H54 (cell line): ENCODE measurements at places on chromosomes 12 and 14.

- no peak for DNase-seq
These were observed 8.7 kb upstream of the ZNF740 start for GRCh38 chr12:53171725-53172329.

DNA sequence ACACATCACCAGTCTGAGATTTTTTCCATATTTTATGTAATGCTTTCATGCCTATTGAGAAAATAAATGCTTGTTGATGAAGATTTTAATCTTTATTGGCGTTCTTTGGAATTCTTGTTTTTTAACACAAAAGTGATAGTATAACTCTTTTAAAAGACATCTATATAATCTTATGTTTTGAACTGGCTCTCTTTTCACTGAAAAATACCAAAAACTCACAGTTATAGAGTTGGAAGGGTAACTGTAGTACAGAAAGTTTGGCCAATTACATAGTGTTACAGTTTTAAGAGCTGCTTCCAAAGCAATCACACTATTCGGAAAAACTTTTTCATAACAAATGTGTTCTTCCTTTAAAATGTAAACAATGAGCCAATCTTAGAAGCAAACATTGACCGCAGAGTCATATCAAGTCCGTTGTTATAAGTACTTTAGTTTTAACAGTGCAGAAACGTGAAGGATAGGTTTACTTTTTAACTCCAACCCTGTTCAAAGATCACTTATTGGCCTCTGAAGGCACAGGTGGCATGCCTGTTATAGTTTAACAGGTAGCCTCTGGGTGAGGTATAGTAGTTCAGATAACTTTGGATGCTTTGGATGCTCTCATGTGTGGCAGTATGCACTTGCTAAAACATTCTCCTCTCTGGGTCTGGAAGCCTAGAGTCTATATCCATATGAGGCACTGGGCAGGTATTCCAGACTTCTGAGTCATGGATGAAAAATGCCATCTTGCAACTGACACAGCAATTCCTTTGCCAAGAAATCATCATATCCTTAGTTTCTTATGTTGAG lies 12.1 kb upstream of the NTN4 start:
- DNase-seq: no peak

- no peak for DNase-seq
These were observed 250.0 kb downstream of the GLT1D1 start for GRCh38 chr12:129103231-129103630.

DNA sequence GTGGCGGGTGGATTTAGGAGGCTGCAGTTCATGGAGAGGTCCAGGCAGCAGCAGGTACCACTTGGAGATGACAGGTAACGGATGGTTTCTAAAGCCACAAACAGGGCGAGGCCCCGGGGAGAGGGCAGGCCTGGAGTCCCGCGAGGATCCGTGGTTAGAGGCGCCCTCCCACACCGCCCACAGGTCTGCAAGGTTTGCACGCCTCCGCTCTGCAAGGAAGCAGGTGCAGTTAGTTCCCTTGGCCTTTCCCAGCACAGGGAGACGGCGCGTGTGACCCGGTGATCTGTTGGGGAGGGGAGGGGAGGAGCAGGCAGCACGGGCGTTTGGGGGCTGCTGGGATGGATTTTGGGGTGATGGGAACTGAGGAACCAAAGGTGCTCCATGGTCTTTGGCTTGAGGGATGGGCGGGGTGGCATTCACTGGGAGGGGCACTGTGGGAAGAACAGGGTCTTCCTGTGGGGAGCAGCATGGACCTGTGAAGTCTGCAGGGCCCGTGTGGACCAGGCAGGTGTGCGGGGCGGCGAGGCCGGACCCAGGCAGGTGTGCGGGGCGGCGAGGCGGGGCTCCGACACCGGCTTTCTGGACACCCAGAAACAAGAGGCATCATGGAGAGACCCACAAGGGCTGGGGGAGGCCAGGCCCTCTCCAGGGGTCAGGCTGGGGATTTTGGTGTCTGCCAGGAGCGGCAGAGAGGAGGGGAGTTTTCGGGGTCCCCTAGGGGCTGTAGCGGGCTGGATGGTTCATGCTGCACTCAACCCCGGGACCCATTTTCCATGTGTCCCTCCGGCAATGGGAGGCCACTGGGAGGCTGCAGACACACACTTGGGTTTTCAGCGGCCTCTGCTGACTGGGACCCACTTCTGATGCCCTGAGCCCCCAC lies 29.1 kb downstream of the NOC4L start:
- DNase-seq: no peak

DNA sequence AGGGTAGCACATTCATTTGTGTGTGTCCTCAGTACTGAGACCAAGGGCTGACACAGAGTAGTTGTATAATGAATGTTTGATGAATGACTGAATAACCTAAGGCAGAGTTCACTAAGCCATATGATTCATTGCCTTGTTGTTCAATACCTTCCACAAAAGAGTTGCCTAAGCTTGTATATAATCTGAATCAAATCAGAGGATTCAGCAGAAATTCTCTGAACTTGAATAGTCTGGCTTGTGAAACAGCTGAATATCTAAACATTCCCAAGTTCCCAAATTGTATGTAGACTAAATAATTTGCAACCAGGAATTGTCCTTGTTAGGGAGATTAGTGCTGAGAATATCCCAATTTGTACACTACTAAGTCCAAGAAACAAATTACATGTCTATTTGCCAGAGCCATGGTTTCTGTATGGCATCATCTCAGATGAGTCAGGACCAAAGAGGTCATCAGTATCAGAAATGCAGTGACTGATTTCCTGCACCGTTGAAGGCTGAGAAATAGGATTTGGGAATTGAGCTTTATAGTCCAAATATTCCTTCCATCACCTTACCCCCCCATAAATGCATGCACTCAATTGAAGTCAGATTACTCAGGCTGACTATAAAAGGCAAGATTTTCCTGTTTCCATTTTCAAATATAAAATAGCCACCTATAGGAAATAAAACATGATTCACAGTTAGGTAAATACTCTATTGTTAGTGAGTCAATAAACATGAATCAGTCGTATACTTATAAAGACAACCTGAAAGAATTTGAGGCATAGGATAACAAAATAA lies 168.7 kb downstream of the PHLDA1 start:
- DNase-seq: no peak

DNA sequence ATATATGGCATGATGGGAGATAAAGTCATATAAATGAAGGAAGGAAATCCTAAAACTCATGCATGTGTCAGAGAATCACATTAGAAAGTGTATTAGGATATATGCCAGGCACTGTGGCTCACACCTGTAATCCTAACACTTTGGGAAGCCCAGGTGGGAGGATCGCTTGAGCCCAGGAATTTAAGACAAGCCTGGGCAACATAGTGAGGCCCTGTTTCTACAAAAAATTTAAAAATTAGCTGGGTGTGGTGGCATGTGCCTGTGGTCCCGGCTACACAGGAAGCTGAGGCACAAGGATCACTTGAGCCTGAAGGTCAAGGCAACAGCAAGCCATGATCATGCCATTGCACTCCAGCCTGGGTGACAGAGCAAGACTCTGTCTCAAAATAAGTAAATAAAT lies 130.3 kb upstream of the ARID2 start:
- no peak for DNase-seq

DNA sequence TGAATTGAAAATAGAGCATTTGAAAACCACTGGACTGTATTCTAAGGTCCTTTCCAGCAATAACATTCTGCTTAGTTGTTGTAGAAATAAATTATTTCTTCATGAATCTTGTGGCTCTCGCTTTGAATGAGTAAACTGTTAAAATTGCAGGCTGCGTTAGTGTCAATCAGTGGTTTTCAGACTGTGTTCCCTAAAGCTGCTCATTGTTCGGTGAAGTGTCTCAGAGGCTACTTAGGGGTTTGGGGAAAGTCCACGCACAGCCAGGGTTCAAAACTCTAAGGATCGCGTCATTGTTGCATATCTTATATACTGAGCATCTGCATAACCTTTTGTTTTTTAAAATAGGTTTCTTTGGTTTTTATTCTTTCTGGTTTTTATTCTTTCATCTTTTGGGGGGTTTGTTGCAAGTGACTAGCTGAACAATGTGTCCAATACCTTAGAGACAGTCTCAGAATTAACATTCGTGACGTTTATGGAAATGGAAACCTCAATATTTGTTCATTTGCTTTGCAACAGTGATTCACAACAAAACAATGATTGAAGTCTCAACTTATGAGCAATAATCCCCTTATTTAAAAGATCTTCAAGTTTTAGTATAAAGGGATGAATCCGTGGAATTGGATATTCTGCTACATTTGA lies 108.1 kb downstream of the TTLL5 start:
- no peak for DNase-seq

DNA sequence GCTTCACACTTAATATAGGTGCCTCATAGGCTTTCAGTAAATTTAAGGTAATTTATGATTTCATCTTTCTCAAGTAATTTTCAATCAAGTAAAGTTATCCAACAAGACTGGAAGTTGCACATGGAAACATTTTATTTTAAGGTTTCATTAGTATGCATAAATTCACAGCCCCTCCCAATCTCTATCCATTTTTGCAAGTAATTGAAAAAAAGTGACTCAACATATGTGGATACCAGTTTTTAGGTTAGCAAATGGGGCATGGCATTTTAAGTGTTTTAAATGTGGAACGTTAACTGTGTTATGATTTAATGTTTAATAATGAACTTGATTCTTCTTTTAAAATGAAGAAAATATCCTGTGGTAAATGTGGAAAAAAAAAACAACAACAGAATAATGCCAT lies 532.8 kb downstream of the FOXG1 start:
- no peak for DNase-seq

DNA sequence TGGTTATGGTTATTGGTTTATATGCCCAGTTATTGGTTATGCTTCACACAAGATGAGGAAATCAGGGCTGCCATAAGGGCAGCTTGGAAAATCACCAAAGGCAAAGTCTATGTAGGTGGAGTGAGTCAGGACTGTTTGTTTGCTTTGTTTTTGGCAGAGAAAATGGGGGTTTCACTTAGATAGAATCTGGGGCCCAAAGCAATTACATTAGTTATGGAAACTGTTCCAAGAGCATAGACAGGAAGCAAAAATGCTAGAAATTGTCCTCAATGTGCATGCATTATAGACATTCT lies 2.2 kb downstream of the VAMP1 start:
- no peak for DNase-seq

DNA sequence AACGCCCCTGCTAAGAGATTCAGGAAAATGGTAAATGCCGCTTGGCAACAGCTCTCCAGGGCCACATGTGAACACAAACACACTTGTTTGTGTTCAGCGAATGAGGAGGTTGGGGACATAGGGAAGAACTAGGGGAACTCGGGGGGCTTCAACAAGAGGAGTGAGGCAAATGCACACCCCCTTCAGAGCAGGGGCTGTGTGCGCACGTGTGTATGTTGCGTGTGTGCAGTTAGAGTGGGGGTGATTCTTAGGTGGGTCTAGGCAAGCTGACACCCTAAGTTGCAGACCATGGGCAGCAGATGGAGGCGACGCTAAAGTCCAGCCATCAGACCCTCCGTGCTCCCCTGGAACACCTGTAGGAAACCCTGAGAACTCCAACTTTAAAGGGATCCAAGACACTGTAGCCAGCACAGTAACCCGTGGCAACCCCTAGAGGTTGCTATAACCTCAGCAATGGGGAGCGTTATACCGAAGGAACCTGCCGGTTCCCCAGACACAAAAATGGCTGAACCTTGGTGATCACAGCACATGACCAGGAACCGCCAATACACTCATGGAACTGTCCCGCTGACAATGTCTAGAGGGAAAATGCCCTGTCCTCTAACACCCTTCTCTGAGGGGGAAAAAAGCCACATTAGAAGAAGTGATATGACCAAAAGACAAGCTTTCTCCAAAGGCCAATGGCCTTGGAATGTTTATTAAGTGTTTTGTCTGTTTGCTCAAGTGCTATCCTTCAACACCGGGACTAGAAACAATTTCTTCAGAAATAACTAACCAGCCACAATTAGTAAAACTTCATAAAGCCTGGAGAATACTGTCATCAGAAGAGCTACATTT lies 86.5 kb upstream of the CEP83 start:
- peak; percentile 46 for DNase-seq

DNA sequence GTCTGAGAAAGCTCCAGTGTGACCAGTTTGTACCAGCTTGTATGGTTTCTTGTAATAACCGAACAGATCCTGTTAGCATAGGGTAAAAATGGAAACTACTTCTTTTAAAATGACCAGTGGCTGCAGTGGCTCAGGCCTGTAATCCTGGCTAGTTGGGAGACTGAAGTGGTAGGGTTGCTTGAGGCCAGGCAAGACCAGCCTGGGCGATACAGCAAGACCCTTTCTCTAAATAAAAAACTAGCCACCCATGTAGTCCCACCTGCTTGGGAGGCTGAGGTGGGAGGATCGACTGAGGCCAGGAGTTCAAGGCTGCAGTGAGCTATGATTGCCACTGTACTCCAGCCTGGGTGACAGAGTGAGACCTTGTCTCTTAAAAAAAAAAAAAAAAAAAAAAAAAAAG lies 7.3 kb downstream of the PSEN1 start:
- no peak for DNase-seq

DNA sequence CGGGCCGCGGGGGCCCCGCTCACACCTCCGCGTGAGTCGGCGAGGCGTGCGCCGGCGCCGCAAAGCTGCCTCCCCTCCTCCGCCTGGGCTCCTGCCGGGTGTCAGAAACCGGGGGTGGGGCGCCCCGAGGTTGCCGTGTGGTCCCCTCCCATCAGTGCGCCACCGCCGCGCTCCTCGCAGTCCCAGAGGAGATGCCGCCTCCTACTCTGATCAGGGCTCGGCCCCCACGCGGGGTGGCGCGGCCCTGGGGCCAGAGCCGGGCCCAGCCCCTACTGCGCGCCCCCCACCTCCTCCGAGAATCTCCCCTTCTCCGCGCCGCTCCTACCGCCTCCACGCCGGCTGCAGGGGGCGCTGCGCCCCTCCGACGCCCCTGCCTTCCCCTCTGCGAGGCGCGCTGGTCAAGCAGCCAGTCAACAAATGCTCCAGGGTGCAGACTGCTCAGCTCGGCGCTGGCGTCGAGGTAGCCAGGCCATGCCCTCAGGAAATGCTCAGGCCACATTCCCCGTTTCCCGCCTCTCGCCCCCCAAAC lies 467 bp upstream of the JAG2 start:
- no peak for DNase-seq

- DNase-seq: no peak
These were observed 47.1 kb upstream of the ATXN7L3B start for GRCh38 chr12:74490390-74491064.

DNA sequence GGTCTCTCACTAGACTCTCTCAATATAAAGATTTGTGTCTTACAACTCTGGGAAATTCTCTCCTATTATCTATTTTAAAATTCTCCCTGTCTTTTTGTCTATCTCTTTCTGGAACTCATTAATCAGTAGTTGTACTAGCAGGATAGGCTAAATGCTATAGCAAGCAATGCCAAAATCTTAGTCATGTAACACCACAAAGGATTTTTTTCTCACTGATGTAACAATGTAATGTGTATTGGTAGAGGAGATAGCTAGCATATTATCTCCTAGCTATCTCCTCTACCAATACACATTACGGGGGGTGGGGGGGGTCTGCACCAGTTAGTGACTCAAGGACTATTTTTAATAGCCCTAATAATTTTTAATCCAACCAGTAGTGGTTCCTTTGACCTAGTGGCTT lies 225.4 kb downstream of the KLHL28 start:
- no peak for DNase-seq

- DNase-seq: no peak
These were observed 4.5 kb downstream of the RASSF8 start for GRCh38 chr12:25962932-25963525.

GRCh38 chr14:68099495-68100045 lies 280.0 kb downstream of the RAD51B start:
- no peak for DNase-seq
